ENCODE measurements at places on chromosomes 1 and 21. TPM values are rescaled to one million over a fixed set of nuclear protein-coding genes. Genes with fewer than 3 reads are reported as not detected.

Gene TENT5C
- 13.4 TPM for total RNA-seq

Gene CASQ2
- 21.9 TPM for total RNA-seq

Gene TCHH
- total RNA-seq: not detected

Gene FAM167B
- total RNA-seq: not detected

DNA sequence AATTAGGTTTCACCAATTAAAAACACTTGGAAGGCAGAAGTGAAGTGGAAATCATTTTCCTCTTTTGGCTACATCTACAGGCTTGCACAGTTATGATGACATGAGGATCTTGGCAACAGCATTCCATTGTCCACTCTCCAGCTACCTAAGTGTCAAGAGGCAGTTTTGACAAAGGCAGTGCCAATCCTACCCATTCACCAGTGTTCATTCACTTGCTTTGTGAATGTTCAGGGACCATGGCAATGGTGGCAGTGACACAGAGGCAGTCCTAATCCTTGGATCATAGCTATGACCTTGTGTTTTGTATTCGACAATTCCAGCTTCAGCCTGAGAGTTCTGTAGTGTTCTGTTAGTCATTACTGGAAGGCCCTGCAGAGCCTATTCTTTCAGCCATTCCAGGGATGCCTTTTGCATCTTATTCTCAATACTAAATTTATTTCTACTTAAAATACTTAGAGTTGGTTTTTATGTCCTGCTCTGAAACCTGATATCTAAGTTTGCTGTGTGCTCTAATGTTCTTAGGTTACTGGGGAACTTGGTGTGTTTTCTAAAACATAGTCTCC is 36.7 kb downstream of the CRB1 start:
- no peak for DNase-seq
- no peaks in the 10 kb centered on the region for H3K4me1 ChIP-seq
- H3K4me3 ChIP-seq: no peak overlapping the region
- H3K27me3 ChIP-seq: no peaks in the 10 kb centered on the region

- H3K36me3 ChIP-seq: no peaks in the 10 kb centered on the region
- H3K27me3 ChIP-seq: no peaks in the 10 kb centered on the region
- no peaks in the 10 kb centered on the region for H3K4me1 ChIP-seq
- H3K27ac ChIP-seq: no peak overlapping the region
- no peak for DNase-seq
These were observed 45.1 kb downstream of the CDC7 start for GRCh38 chr1:91545506-91546300.

- H3K36me3 ChIP-seq: no peaks in the 10 kb centered on the region
- no peaks in the 10 kb centered on the region for H3K27me3 ChIP-seq
These were observed 10.6 kb upstream of the ZNHIT6 start for GRCh38 chr1:85718678-85719340.

GRCh38 chr1:5770981-5771765 is 221.1 kb downstream of the NPHP4 start:
- no peaks in the 10 kb centered on the region for H3K27me3 ChIP-seq
- H3K4me1 ChIP-seq: peaks cover 11% of the 10 kb centered on the region
- no peaks in the 10 kb centered on the region for H3K36me3 ChIP-seq
- H3K4me3 ChIP-seq: no peak overlapping the region
- H3K27ac ChIP-seq: no peak overlapping the region
